AG20443 (cell line): ENCODE measurements at places on chromosomes 3 and 15.

GRCh38 chr3:156997351-156997750 is 162.6 kb downstream of the CCNL1 start:
- peak; percentile 48 for DNase-seq

DNA sequence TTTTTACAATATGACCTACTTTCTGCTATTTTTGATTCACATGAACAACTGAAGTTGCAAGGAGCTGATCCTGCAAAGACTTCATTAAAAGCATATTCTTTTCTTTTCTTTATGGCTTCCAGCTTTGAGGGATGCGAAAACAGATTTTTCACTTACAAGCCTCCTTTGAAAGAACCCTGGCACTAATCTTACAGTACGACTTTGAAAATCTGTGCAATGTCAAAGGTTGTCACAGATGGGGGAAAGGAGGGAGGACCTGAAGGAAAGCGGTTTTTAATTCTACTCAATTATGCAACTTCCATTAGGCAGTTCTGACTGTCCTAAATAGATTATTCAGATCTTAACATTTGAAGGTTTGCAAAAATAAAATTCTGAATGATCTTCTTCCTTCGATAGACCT is 130.5 kb downstream of the TNIK start:
- no peak for DNase-seq

DNA sequence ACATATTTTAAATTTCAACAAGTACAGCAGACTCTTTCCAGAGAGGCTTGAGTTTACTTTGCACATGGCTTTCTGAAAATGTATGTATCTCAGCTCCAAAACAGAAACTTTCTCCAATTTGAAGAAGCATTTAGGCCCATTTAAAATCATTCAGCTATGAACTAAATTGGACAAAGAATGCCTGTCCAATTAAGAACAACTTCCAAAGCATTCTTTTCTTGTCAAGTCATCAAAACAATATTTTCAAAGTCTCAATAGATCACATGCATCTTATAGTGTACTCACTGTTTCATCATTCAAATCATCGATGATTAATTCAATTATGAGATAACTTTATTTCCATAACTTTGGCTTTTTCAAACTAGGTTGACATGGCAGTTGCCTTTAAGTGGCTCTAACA is 95.2 kb downstream of the KBTBD8 start:
- no peak for DNase-seq

- DNase-seq, result no peak
Measured at GRCh38 chr3:113185194-113185835, 26.0 kb upstream of the BOC start.

DNA sequence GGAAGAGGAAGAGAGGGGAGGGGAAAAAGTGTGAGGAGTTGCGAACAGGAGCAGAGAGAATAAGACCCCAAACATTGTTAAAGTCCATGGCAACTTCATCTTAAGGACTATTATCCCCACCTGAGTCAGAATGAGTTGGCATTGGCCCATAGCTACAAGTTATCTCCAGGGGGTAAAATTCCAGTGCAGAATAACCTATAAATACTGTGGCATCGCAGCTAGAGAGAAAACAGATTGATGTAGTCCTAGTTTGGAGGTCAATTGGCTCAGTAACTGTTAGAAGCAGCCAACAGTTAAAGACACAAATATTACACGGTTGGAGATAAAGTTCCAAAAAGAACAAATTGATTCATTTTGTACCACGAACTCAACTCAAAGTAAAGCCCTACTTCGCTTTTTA is 313.9 kb upstream of the CCDC54 start:
- DNase-seq, result no peak

GRCh38 chr15:68312701-68313204 is 35.2 kb downstream of the FEM1B start:
- peak; percentile 34 for DNase-seq

DNA sequence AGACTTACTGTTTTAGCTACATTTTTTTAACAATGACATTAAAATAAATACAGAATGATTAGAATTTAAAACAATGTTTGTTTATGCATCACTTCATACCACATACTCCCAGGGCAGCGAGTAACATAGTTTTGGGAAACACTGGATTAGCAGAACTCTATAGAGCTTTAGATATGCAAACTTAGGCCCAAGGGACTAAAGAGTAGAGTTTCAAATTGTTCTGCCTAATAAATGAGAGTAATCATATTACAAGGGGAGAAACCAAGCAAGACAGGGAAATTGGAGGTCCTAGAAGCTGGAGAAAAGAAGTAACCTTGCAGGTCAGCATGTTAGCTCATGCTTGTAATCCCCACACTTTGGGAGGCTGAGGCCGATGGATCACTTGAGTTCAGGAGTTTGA is 3.6 kb upstream of the DAZL start:
- DNase-seq, result no peak

GRCh38 chr3:64385277-64385676 is 160.0 kb upstream of the PRICKLE2 start:
- no peak for DNase-seq

DNA sequence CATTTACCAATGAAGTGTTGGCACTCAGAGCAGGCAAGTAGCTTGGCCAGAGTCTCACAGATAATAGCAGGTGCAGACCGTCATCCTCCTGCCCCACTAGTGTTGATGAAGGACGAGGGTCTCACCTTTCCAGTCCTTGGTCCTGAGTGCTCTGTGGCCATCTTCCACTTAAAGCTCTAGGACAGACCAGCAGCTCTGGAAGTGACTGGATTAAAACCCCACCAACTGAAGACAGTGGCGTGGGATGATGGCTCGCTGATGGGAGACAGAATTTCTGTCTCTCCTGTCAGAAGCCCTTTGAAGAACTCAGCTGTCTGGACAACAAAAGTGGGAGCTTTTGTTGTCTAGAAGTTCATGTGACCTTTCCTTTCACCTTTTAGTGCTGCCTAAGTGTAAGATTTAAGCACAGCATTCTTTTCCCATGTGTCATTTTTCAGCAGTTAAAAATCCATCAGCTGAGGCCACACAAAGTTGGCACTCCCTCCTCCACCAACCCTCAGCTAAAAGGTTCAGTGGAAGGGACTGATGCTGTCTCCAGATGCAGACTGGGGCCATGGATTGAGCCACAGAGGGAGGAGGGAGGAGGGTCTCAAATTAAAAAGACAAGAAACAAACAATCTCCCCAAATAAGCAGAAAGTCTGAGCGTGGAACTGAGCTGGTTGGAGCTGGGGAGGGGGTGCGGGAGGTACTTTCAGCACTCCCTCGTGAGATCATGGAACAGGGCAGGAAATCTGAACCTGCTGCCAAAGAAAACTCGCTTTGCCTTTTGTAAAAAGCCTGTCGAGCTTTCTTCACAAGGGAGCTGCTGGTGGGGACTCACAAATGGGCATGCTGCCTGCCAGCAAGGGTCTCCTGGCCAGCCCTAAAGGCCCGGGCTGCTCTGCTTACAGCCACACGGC is 148.5 kb upstream of the CTDSPL start:
- peak; percentile 45 for DNase-seq

- no peak for DNase-seq
Measured at GRCh38 chr3:99365979-99366378, 272.4 kb upstream of the COL8A1 start.

DNA sequence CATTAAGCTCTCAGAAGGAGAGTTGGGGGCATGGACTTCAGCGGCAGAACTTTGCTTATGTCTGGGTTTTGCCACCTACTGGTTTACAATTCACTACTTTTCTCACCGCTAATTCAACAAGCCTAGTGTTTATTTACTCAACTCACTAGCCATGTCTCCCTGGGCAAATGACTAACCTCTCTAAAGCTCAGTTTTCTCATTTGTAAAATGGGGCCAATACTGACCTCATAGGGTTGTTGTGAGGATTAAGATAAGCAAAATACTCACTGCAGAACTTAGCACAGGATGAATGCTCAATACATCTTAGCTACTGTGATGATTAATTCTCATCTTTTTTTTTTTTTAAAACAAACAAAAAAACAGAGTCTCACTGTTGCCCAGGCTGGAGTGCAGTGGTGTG is 106.3 kb downstream of the CADPS start:
- DNase-seq, result no peak

GRCh38 chr3:53286727-53287126 is 30.9 kb upstream of the TKT start:
- DNase-seq, result no peak

DNA sequence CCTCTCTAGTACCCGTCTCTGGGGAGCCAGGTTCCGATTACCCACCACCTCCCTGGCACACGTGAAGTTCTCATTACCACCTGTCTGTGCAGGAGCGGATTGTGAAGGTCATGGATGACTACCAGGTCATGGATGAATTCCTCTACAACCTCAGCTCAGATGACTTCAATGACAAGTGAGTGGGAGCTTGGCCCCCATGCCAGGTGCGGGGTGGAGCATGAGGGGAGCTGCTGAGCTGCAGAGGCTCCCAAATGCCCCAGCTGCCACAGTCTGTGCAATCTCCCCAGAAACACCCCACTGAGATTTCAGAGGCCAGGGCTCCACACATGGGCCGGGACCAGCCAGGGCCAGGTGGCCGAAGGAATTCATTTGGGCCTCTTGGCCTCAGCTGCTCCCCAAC is 34.3 kb downstream of the DNAH1 start:
- DNase-seq, result no peak

- no peak for DNase-seq
Measured at GRCh38 chr3:22122567-22122966, 371.6 kb upstream of the ZNF385D start.

- no peak for DNase-seq
Measured at GRCh38 chr15:69125236-69125635, 35.2 kb upstream of the GLCE start.

DNA sequence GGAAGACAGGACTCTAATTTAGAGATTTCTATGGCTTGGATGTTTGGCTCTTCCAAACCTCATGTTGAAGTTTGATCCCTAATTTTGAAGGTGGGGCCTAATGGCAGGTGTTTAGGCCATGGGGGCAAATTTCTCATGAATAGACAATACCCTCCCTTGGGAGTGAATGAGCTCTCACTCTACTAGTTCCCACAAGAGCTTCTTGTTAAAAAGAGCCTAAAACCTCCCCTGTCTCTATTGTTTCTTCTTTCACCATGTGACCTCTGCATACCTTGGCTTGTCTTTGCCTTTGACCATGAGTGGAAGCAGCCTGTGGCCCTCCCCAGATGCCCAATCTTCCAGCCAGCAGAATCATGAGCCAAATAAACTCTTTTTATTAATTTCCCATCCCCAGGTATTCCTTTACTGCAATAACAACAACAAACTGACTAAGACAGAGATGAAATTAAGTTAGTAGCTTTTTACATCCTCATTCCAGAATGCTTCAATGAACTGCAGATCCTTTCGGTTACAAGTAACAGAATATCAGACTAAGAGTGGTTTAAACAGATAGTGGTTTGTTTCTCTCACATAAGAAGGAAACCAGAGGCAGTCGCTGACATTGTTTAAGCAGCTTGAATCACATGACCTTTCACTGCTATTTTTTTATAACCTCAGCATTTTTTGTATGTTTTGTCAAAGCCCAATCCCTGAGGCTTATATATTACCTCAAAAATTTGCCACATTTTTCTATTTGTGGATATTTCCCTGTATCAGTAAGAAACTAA is 1013.3 kb upstream of the SEMA6D start:
- no peak for DNase-seq

DNA sequence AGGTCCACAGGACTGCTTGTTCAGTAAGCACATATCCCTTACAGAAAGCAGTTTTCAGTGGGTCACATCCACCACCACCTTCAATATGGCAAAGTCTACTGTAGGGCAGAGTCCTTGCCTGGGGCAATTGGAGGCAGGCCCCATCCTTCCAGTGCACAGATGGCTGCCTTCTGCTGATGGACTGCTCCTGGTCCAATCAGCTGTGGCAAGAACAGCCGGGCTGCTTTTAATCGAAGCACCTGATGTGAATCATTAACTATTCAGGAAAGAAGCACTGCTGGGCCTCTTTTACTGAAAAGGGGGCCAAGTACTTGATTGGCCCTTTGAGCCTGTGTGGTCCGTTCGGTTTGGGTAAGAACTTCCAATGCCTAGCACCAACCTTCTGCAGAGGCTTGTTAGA is 24.4 kb downstream of the LARS2 start:
- DNase-seq, result no peak

GRCh38 chr3:142875583-142876207 is 13.2 kb downstream of the PCOLCE2 start:
- no peak for DNase-seq

GRCh38 chr3:182276512-182276911 is 516.8 kb upstream of the ATP11B start:
- no peak for DNase-seq

DNA sequence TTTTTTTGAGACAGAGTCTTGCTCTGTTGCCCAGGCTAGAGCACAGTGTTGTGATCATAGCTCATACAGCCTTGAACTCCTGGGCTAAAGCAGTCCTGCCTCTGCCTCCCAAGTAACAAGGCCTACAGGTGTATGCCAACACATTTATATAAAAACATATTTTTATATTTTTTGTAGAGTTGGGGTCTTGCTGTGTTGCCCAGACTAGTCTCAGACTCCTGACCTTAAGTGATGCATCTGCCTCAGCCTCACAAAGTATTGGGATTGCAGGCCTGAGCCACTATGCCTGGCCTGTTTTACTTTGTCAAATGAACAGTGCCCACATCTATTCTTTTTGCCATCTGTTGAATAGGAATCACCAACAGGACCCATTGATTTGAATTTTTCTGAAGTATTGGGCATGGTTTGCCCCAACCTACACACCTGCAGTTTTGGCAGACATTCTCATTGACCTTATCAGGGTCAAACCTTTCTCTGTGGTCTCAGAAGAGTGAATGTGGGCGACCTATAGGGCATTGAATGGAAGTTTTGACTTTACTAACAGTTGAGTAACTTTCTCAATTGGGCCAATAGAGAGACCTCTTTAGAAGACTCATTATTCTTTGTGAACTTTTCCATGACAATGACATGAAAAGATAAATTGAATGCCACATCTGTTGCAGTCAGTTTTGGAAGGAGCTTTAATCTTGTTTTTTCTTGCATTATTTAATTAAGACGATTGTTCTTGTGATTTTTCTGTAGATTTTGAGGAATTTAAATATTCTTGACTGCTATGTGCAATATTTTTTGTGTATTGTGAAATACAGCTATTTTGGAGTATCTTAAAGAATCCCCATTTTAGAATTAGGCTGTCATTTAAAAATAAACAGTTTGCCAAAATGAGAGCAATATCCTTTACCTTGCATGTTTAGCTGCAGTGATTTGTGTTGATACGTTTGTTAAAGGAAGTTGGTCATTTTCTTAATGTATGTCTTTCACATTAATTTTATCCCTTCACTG is 2.7 kb downstream of the IREB2 start:
- DNase-seq, result no peak

- no peak for DNase-seq
Measured at GRCh38 chr15:74642734-74643664, 27.4 kb downstream of the CLK3 start.

GRCh38 chr3:133487204-133487603 is 86.3 kb upstream of the CDV3 start:
- DNase-seq, result no peak

- DNase-seq, result no peak
Measured at GRCh38 chr15:93895976-93896770, 335.2 kb upstream of the MCTP2 start.

DNA sequence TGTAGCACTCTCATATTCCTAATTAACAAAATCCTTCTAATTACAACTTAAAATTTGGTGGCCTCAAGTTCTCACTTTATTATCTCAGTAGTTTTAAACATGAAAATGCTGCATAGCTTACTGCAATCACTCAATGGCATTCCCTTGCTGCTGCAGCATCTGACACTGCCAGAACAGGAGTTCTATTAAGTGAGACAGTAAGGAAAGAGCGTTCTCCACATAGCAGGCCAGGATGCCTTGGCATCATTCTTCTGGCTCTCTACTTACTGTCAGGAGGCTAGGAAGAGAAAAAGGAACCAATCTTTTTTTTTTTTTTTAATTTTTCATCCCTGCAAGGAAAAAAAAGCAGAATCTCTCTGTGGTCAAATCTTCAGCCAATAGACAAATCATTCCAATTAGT is 3.2 kb downstream of the CNBP start:
- DNase-seq, result no peak
